ENCODE measurements at places on chromosomes 6 and 20.

GRCh38 chr20:19901226-19901625 is 115.9 kb upstream of the NAA20 start:
- no peak for DNase-seq

DNA sequence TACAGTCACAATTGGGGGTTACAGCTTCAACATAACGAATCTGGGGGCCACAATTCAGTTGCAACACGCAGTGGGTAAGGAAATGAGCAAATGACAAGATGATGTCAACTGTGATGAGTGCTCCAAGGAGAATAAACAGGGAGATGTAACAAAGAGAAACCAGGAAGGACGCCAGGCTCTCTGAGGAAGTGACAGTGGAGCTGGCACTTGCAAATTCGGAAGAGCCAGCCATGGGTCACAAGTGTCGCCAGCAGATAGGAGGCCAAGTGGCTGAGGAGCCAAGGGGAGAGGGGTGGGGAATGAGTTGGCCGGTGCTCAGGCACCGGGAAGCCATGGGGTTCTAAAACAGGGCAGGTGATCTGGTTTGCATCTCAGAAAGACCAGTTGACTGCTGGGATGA is 136.4 kb downstream of the EYA2 start:
- no peak for DNase-seq

GRCh38 chr6:37482606-37483251 is 17.0 kb downstream of the CCDC167 start:
- DNase-seq, result no peak

GRCh38 chr6:111667931-111668330 is 62.3 kb upstream of the TRAF3IP2 start:
- DNase-seq, result no peak

DNA sequence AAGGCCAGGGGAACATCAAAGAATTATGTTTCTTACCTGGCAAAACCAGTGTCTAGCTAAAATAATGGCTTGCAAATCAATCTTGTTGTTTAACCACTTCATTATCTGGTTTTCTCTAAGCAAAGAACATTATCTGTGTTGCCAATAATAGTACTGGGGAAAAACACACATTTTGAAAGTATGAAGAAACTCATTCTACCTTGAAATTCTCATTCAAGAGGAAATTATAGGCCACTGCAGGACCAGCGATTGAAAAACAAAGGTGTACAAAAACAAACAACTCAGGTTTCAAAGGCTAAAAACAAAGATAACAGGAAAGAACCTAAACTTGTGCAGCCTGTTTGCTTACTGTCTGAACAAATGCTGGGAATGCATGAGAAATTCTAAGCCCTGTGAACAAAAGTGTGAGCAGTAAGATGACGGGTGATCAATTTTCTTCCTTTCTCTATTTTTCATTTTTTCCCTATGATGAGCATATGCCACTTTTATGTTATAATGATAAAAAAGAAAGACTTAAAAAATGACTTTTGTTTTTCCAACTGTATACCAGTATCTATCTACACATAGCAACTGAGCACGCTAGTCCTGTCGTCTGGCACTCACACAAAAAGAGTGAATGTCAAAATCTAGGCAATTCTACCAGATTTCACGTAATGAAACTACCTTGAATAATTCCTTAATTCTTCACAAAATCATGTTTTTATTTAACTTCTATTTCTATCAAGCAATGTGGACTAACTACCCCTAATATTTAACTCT is 117.9 kb downstream of the SGK1 start:
- DNase-seq, result no peak

DNA sequence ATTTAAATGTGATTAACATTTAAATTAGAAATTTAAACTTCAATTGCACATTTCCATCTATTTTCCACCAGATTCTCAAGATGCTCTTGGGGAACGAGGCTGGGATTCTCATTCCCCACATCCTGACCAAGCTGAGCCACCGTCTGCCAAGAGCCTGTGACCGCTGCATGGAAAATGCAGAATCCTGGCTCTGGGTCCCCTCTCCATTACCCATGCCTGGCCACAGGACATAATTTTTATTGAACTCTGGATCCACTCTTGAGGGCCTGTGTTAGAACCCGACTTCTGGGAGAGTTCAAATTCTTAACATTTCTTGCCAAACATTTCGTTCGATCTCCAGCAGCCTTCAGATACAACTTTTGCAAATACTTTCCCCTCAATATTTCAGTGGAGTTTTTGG is 201.6 kb upstream of the SNX9 start:
- DNase-seq, result no peak

DNA sequence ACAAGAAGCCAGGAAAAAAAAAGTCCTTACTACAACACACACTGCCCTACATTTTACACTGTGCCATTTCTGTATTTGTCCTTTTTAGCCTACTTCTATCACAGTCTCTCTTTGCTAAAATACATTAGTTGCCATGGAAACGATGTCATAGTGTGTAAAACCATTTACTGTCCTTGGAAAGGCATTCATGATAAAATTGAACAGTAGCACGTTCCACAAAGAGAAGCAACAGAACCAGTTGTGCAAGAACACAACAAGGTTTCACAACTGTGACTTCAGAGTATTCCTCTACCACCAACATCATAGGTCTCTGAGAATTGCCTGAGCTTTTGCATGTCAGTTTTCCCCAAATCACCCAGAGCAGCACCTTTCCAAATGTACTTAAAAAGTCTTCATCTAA is 20.5 kb downstream of the FYN start:
- no peak for DNase-seq

DNA sequence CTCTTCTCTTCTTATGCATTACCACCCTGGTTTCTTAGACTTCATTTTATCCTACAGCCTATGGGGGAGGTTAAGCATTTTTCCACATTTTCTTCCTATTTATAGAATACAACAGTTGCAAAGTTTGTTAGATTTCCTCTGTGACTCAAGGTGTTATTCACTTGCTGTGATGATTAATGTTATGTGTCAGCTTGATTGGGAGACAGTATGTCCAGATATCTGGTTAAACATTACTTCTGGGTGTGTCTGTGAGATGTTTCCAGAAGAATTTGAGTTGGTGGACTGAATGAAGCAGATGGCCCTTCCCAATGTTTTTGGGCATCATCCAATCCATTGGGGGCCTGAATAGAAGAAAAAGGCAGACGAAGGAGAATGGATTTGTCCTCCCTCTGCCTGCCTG is 131.3 kb downstream of the C6orf118 start:
- DNase-seq, result no peak

GRCh38 chr6:46191961-46192360 is 21.2 kb upstream of the ENPP5 start:
- no peak for DNase-seq
